ENCODE measurements at places on chromosomes 7 and 10.

GRCh38 chr10:24288581-24288980 lies 79.6 kb downstream of the KIAA1217 start:
- DNase-seq = no peak

GRCh38 chr7:159083698-159084068 lies 61.0 kb downstream of the VIPR2 start:
- no peak for DNase-seq

DNA sequence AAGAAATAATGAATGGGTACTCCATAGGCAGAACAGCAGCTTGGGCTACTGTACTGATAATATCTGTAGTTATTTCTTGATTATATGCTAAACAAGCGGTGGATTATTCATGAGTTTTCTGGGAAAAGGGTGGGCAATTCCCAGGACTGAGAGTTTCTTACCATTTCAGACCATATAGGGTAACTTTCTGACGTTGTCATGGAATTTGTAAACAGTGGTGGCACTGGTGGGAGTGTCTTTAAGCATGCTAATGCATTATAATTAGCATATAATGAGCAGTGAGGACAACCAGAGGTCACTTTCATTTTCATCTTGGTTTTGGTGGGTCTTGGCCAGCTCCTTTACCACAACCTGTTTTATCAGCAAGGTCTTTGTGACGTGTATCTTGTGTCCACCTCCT lies 399.7 kb downstream of the CDC14C start:
- DNase-seq = no peak

DNA sequence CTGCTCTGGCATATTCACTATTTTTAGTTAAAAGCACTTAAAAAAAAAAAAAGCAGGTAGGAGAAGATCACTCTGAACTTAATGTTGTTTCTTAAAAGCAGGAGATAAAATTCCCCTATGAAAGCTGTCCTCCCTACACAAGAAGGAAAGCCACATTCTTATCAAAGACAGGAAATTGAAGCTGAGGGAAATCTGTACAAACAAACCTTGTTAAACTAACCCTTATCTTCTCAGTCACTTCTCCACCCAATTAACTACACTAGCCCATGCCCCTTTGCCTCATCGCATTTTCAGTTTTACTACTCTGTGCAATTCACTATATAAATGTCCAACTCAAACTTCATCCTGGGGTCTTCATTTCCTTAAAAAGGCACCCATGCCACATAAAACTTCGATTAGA lies 2.7 kb upstream of the CDCA7L start:
- no peak for DNase-seq

DNA sequence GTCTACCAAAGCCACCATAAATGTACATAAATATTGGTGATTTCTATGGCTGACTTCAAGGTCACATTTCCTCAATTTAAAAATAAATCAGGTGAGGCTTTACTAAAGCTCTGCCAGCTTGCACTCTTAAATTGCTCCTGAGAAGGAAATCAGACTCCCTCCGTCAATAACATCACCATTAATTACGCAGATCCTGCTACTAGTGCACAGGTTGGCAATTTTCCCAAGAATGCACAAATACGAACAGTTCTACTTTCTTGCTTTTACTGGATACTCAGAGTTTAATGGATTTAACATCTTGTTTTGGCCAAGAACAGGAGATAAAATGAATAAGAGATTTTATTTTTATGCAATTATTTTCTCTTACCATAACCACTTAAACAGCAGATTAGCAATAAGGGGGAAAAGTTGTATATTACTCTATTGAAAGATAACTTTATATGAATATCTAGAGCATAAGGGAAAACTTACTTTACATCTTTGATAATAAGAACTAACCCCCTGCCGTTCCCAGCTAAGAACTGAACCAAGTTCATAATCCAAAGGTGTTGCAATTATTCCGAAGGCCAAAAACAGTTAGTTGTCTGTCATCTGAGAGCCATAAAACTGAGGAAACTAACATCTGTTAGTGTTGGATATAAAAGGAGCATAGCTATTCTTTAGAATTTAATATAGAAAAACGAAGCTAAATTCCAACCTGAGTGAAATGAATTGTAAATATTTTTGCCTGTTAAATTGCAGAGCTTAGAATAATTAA lies 140.5 kb downstream of the TWIST1 start:
- DNase-seq = no peak

DNA sequence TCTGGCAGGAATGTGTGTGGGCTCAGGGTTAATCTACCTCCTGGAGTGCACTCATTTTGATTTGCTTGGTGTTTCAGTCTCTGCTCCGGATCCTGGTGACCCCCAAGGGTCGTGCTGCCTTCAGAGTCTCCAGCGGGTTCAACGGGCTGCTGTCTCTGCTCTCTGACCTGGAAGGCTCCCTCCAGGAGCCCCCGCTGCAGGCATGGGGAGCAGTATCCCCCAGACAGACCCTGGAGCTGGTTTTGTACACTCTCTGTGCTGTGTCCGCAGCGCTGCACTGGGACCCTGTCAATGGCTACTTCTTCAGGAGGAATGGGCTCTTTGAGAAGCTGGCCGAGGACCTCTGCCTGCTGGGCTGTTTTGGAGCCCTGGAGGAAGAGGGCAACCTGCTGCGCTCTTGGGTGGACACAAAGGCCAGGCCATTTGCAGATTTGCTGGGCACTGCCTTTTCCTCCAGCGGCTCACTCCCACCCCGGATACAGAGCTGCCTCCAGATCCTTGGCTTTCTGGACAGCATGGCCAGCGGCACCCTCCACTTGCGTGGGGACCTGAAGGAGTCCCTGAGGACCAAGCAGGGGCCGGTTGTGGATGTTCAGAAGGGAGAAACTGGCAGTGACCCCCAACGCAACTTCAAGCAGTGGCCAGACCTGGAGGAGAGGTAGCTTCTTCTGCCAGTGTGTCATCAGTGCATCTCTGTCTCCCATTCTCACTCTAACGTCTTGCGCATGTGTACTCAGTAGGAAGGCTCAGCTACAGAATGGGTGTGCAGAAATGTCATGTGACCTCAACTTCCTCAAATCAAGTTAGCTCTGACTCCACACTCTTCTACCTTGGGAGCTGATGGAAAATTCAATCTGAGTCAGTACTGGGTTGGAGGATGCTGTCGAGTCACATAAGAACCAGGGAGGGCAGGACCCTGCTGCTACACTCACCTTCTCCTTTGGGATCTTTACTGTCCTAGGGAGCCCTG lies 58.5 kb downstream of the WDFY4 start:
- no peak for DNase-seq

DNA sequence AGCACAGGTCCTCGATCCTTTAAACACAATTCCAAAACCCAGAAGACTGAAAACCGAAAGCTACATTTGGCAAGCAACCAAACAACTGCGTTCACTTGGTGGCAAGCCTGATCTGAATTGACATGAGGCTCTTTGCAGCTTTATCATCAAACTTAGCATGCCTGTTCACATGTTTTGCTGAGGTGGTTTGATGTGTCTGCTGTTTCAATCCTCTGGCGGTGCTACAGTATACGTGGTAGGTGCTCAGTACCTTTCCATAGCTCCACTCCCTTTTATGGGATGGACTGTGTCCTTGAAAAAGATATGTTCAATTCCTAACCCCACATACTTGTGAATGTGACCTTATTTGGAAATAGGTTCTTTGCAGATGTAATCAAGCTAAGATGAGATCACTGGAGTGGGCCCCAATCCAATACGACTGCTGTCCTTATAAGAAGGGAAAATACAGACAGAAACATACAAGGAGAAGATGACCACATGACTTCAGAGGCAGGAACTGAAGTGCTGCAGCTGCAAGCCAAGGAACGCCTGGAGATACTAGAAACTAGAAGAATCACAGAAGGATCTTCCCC lies 33.4 kb downstream of the CCDC6 start:
- DNase-seq = no peak

DNA sequence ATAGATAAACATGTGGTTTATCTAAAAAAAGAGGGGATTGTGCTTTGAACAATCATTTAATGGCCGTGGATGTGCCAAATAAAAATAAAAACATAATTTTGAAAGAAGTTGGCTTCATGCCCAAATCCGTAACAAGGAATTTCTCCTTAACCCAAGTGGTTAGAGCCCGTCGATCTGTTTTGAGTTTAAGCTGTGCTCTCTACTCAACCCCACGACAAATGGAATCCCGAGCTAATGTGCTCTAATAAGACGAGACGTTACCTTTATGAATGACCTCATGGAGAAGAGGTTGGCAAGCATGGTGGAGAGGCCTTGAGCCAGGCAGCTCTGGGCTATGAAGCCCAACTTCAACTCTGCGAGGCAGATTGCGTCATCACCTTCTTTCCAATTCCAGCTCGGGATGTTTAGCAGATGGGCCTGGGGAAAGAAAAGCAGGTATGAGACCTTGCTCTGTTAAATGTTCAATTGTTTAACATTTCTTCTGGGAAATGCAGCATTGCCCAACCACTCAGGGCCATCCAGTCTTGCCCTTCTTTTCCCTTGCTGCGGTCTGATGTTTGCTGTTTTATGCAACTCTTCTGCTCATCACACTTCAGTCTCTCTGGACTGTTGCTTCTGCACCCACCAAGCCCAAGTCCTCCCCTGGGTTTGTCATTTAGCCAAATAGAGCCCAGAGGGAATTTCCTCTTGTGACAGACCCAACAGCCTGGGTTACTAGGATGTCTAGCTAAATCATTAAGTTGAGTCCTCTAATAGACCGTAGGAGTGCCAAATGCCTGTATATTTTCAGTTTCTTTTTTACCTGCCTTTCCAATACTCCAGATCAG lies 564.6 kb downstream of the KCNMA1 start:
- DNase-seq = no peak

DNA sequence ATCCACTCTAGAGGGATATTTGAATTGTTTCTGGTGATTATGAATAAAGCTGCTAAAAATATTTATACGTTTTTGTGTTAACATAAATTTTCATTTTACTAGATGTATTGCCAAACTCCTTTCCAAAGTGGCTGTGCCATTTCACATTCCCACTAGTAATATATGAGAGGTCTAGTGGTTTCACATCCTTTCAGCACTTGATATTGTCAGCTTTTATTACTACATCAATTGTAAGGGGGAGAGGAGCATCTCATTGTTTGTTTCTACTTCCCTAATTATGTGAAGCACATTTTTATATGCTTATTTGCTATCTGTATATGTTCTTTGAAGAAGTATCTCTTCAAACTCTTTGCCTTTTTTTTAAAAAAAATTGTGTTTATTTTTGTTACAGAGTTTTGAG lies 184.5 kb downstream of the ADK start:
- DNase-seq = no peak

DNA sequence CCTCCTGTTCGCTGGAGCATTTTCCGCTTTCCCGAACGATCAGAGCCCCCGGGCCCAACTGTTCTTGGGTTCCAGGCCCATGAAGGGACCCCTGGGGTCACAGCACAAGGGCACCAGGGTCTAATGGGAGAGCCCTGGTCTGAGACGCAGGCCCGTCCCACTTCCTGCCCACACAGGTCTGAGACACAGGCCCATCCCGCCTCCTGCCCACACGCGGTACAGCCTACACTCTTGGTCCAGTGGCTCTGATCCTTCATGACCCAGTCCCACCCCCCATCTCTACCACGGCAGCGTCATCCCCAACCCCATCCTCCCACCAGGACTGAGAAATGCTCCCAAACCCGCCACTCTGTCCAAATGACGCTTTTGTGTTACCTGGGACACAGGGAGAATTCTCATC lies 38.7 kb upstream of the SAMD8 start:
- no peak for DNase-seq

DNA sequence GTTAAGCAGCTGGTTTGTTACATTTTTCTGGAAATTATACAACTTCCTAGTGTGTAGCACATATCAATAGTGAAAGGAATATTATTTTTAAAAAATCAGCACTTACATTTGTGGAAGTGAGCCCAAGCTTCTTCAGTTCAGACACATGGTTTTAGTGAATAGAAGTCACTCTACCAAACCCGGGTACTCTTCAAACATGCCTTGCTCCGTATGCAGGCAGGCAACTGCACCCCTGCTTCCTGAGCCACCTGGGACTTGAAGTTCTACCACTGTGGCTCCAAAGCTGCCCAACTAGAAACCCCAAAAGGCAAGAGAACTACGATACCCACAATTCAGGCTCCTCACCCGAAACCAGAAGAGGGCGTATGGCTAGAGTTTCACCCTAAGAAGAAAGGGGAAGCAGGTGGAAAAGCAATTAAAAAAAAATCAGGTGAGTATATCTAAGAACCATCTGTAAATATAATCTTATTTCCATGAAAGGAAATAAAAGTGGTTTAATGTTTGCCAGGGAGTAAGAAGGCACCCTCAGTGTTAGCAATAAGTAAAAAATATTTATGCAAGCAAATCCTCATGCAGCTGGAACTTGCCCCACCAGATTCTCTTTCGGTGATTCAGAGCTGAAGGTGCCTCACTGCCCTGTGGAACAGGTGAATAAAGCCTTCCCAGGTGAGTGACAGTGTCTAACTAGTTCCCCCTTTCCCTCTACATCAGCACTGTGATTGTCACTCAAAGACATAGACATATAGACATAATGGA lies at the start of gene MACC1:
Gene MACC1, minus strand, starts transcription at position 192 of the 756 bp plus-strand sequence. CDS start 55,522 bp downstream, outside the sequence.
- DNase-seq = no peak

DNA sequence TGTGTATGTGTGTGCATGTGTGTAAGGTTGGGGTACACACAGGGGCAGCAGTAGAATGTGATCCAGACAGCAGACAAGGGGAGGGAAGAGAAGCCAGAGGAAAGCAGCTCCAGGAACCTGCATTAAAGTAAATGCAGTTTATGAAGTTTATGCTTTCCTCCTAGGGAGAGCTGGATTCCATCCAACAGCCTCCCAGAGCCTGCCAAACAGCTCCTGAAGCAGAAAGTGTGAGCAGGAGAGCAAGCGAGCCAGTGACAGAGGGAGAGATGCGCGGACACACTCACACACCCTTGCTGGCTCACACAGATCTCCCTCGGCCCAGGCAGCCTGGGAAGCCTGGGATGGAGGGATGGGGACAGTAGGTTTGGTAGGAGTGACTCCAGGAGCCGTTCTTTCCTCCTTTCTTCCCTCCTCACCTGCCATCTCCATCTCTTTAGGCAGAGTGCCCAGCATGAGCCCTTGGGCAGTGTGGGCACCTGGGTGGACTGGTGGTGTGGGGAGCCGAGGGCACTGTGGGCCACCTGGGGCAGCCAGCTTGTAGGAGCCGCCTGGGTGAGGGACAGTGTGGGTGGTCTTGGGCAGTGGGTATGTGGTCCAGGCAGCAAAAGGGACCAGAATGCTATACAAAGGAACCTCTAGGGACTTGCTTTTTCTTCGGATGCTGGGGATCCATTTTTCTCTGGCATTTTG lies 46.1 kb downstream of the PAX2 start:
- DNase-seq = no peak

GRCh38 chr10:24718031-24718855 lies 5.4 kb downstream of the ARHGAP21 start:
- no peak for DNase-seq

GRCh38 chr7:82760074-82760473 lies 316.5 kb upstream of the CACNA2D1 start:
- DNase-seq = no peak

GRCh38 chr10:71547312-71547711 lies 150.6 kb downstream of the CDH23 start:
- DNase-seq = no peak

- DNase-seq = no peak
Observed at GRCh38 chr7:20749906-20750305, 36.8 kb downstream of the SP8 start.

GRCh38 chr7:1678081-1678543 lies 8.0 kb downstream of the ELFN1 start:
- no peak for DNase-seq
